Osteocyte (in vitro differentiated cells): ENCODE measurements at places on chromosomes 12 and 14. TPM values are rescaled to one million over a fixed set of nuclear protein-coding genes. Genes with fewer than 3 reads are reported as not detected.

DNA sequence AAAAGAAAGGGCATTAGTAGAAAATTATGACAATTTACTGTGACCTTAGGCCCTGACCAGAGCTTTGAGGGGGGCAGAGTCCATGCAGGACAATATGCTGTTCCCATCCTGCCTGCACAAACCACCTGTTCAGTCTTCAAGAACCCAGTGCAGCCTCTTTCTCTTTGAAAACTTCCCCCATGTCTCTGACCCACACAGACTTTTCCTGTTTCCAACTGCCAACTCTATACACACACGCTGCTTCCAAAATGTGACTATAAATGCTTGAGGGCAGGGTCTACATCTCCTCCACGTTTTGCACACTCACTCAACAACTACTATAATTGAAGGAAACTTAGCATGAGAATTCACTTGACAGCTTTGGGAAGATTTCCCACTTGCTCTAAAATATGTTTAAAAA, 36.6 kb upstream of the SYCP3 start:
- DNase-seq: no peak
- peaks cover 8% of the 10 kb centered on the region for H3K36me3 ChIP-seq
- H3K27me3 ChIP-seq: no peaks in the 10 kb centered on the region

DNA sequence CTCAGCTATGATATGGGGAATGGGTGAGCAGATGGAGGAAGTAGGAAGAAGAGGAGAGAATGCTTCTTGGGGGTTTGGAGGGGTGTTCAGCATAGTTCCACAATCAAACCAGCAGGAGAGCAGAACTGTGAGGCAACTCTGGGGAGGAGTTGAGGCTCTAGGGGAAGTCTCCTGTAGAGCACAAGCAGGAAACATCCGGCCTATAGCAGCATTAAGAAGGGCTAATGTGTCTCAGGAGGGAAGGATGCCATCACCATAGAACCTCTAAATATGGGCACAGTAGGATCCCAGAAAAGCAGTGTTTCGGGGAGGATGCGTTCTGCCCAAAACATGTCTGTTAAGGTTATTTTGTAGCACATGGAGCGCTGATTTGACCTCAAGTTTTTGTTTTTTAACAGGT, 8.4 kb upstream of the SALL2 start:
- no peaks in the 10 kb centered on the region for H3K36me3 ChIP-seq
- no peak overlapping the region for H3K4me3 ChIP-seq
- H3K27ac ChIP-seq: no peak overlapping the region

DNA sequence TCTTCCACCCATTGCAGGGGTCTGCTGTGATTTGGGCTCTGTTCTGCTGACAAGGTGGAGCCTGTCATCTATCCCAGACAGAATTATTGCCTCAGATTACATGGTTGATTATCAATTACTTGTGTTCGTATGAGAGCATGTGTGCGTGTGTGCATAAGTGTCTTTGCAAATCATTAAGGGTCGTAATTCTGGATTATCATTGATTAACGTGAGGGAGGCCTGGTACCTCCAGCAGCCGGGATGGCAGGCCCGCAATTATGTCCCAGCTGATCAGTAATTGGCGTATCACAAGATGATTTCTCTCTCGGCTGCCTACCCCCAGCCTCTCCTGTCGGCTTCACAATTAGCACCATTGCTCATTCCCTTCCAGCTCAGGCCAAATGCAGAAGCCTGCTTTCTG, 29.6 kb upstream of the IRF2BPL start:
- H3K27ac ChIP-seq: no peak overlapping the region
- peaks cover 12% of the 10 kb centered on the region for H3K4me1 ChIP-seq
- no peaks in the 10 kb centered on the region for H3K36me3 ChIP-seq
- H3K4me3 ChIP-seq: no peak overlapping the region

DNA sequence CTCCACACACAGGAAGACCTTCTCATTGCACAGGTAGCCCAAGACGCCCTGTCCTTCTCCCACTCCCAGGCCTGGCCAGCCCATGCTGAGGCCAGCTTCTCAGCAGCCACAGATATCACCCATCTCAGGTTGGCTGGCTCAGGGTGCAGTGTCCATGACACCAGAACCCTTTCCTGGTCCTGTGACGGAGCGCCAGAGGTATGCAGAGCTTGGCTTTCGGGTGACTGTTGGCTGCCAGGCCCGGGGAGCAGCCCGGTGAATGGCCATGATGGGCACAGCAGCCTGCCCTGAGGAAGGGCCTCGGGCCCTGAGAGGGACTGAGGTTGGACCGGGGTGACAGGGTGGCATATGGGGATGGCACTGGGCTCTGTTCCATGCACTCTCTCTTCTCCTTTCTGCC, 173.4 kb downstream of the TSPAN9 start:
- DNase-seq: no peak
- H3K27me3 ChIP-seq: no peaks in the 10 kb centered on the region
- no peak overlapping the region for H3K27ac ChIP-seq
- no peak overlapping the region for H3K4me3 ChIP-seq
- H3K4me1 ChIP-seq: peaks cover 10% of the 10 kb centered on the region

TBC1D30 gene
- total RNA-seq: 1.2 and 2.0 TPM in 2 replicates

- no peak overlapping the region for H3K27ac ChIP-seq
- no peaks in the 10 kb centered on the region for H3K27me3 ChIP-seq
- H3K4me3 ChIP-seq: no peak overlapping the region
- no peaks in the 10 kb centered on the region for H3K4me1 ChIP-seq
- no peaks in the 10 kb centered on the region for H3K36me3 ChIP-seq
These were observed 1423.6 kb downstream of the AACS start for GRCh38 chr12:126488806-126489205.

P2RX7 gene
- total RNA-seq: 0.08 and 0.30 TPM in 2 replicates

CLEC2D gene
- 7.4 and 10.0 TPM in 2 replicates for total RNA-seq

- DNase-seq: no peak
- no peaks in the 10 kb centered on the region for H3K36me3 ChIP-seq
- H3K27ac ChIP-seq: no peak overlapping the region
- no peaks in the 10 kb centered on the region for H3K4me1 ChIP-seq
These were observed 11.1 kb upstream of the CIPC start for GRCh38 chr14:77086951-77087350.

G2E3 gene
- 21.3 and 24.7 TPM in 2 replicates for total RNA-seq

DNA sequence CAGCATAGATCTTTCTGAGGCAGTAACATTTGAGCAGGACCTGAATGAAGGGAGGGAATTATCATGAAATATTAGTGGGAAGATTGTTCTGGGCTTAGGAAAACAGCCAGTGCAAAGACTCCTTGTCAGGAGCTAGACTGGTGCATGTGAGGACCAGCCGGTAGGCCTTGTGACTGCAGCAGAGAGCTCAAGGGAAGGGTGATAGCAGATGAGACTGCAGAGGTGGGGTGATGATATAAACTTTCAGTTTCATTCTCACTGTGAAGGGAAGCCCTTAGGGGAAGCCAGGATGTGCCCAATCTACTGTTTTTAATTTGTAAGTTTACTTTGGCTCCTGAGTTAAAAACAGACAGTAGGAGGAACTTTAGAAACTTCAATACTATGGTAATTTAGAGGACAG, 12.4 kb downstream of the IL22 start:
- H3K4me3 ChIP-seq: no peak overlapping the region
- peak overlapping the region; percentile 57 for H3K27ac ChIP-seq
- no peak for DNase-seq
- peaks cover 34% of the 10 kb centered on the region for H3K4me1 ChIP-seq
- H3K27me3 ChIP-seq: no peaks in the 10 kb centered on the region

EGLN3 gene
- 0.37 and 0.38 TPM in 2 replicates for total RNA-seq

DNA sequence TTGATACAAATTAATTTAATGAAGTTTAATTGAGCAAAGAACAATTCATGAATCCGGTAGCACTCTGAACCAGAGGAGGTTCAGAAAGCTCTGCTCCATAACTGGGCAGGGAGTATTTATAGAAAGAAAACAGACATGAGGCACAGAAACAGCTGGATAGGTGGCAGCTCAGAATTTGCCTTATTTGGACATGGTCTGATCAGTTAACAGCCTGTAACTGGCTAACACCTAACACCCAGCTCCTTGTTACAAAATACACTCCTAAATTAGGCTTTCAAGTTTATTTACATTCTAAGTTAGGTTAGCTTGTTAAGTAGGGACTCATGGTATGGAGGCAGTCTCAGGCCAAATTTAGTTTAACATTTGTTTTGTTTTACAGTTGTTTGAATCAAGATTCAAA, 67.8 kb upstream of the TMCC3 start:
- no peaks in the 10 kb centered on the region for H3K36me3 ChIP-seq
- DNase-seq: no peak
- H3K27ac ChIP-seq: no peak overlapping the region
- peaks cover 22% of the 10 kb centered on the region for H3K27me3 ChIP-seq

- no peak overlapping the region for H3K4me3 ChIP-seq
- H3K4me1 ChIP-seq: peaks cover 16% of the 10 kb centered on the region
- H3K27ac ChIP-seq: no peak overlapping the region
- H3K36me3 ChIP-seq: no peaks in the 10 kb centered on the region
These were observed 4.8 kb downstream of the SLC8A3 start for GRCh38 chr14:70183991-70184390.

GRCh38 chr12:96368233-96368632, 32.0 kb downstream of the CDK17 start:
- peaks cover 48% of the 10 kb centered on the region for H3K4me1 ChIP-seq
- H3K27me3 ChIP-seq: no peaks in the 10 kb centered on the region
- no peak overlapping the region for H3K4me3 ChIP-seq
- DNase-seq: no peak
- H3K36me3 ChIP-seq: no peaks in the 10 kb centered on the region

- H3K36me3 ChIP-seq: no peaks in the 10 kb centered on the region
- peak overlapping the region; percentile 88 for H3K27ac ChIP-seq
- H3K4me1 ChIP-seq: peaks cover 20% of the 10 kb centered on the region
- H3K4me3 ChIP-seq: no peak overlapping the region
- no peaks in the 10 kb centered on the region for H3K27me3 ChIP-seq
These were observed 94.2 kb downstream of the LLPH start for GRCh38 chr12:66036317-66036716.

DNA sequence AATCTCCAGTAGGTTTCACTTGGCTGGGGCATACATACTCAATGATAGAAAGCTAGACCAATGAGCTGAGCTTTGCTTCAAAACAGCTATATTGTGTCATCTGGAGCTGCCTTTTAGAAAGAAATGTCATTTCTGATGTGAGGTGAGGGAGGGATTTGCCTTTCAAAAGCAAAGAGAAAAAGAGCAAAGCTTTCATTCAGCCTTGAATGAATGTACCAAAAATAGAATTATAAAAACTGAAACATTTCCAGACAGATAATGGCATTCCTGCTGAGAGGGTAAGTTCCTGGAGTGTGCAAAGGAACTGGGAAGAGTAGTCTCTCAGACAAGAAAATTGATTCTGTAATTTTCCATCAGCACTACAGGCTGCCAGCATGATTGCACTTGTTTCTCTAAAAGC, 710.0 kb downstream of the LRFN5 start:
- DNase-seq: no peak
- H3K27me3 ChIP-seq: no peaks in the 10 kb centered on the region
- no peaks in the 10 kb centered on the region for H3K4me1 ChIP-seq
- no peaks in the 10 kb centered on the region for H3K36me3 ChIP-seq
- H3K27ac ChIP-seq: no peak overlapping the region
- no peak overlapping the region for H3K4me3 ChIP-seq

DNA sequence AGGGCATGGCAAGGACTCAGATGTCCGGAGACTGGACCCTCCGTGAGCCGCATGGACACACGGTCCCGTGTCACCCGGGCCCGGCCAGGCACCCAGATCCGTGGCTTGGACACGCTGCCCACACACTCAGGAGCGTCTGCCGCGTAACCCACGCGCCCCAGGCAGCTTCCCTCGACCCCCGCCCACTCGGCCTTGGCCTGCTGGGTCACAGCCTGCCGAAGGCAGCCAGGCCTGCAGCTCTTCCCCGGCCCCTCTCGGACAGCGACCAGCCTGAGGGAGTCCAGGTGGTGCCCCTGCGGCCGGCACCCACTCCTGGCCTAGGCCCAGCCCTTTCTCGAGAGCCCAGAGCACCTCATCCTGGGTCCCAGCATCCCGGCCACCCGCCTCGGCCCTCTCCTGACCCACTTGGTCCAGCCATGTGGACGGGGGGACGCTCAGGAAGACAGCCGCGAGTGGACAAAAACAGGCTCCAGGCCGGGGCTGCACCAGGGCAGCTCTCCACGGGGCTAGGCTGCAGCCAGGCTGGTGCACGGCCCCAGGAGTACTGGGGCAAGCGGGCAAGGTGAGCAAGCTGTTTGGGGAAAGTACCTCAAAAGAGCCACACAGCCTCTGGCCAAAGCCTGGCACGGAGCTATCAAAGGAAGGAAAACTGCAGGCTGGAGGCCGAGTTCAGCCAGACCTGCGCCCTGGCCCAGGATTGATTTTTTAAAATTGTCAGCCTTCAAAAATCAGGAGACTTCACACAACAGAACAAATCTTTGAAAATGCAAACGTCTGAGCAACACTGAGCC, 6.5 kb downstream of the AKT1 start:
- H3K4me3 ChIP-seq: no peak overlapping the region
- H3K27me3 ChIP-seq: no peaks in the 10 kb centered on the region
- H3K27ac ChIP-seq: no peak overlapping the region
- peaks cover 32% of the 10 kb centered on the region for H3K4me1 ChIP-seq

DNA sequence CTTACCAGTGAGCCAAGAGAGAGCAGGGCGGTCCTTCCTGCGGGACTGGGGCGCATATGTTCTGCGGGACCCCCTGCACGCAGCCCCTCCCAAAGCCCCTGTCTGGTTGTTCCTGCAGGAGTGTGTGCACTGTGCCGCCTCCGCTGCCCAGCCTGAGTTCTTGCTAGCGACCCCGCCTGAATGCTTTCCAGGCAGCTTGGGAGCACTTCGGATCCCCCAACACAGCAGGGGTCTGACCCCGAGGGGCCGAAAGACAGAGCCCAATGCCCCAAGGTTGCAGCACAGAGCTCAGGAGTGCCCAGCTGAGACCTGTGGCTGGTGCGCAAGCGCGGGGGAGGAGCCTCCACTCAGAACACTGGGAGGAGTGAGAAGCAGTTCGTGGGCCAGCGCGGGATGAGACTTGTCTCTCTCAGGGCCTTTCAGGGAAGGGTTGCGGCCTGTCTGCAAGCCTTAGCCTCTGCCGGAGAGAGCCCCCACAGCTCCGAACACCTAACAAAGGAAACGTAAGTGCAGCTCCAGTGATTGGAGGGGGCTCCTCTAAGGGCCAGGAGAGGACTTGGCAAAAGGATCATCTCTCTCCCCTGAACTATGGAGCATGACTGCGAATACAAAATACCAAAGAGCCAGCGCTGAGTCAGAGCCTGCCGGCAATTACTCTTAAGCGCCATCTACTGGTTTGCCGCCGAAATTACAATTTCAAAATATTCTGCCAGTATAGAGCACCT, 50.5 kb downstream of the GTF2A1 start:
- DNase-seq: peak; percentile 94
- H3K4me3 ChIP-seq: peak overlapping the region; percentile 89
- H3K27me3 ChIP-seq: no peaks in the 10 kb centered on the region
- peak overlapping the region; percentile 99 for H3K27ac ChIP-seq

PRPF39 gene
- total RNA-seq: 41.7 and 44.5 TPM in 2 replicates

DNA sequence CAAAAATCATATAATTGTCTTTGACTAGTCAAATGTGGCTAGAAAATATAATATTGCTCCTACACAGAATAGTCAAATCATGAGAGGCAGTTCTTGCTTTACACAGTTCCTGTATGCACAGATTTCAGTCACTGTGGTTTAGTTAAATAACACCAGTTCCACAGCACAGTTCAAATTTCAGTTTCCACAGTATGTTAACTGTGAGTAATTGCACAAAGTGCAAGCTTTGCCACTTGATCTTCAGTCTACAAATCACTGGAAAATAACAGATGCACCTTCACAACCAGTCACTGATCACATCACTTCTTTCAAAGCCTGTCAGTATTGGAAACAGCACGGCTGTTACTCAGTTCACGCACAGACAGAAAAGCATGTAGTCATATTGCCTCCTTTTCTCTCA, 38.7 kb downstream of the KCNH5 start:
- H3K27me3 ChIP-seq: peaks cover 9% of the 10 kb centered on the region
- H3K36me3 ChIP-seq: no peaks in the 10 kb centered on the region
- H3K4me3 ChIP-seq: no peak overlapping the region
- no peak for DNase-seq
- no peaks in the 10 kb centered on the region for H3K4me1 ChIP-seq

CAPZA3 gene
- not detected in 2 replicates for total RNA-seq
